ENCODE measurements at places on chromosomes 7 and 10.

- DNase-seq = no peak
Measured at GRCh38 chr10:61919646-61920215, 18.2 kb downstream of the ARID5B start.

DNA sequence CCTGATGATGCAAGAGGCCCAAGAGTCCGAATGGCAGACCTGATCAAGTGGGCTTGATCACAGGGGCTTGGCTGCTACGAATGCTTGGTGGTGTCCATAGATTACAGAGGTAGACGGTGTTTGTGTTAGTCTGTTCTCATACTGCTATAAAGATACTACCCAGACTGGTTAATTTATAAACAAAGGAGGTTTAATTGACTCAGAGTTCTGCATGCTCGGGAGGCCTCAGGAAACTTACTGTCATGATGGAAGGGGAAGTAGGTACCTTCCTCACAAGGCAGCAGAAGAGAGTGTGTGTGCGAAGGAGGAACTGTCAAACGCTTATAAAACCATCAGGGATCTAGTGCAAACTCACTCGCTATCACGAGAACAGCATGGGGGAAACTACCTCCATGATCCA lies 268.9 kb upstream of the KLF6 start:
- DNase-seq = no peak

- DNase-seq = no peak
Measured at GRCh38 chr7:73870041-73870492, 9.1 kb downstream of the TMEM270 start.

GRCh38 chr7:80359476-80359875 lies 152.4 kb downstream of the GNAT3 start:
- DNase-seq = no peak

Measured in activated naive CD4-positive, alpha-beta T cell treated with anti-CD3 and anti-CD28 coated beads, Interleukin-2, amount 10 ng/mL, durations not matched to agents 7 days and 5 days (primary cell).